ENCODE measurements at places on chromosomes 2 and 18. TPM values are rescaled to one million over a fixed set of nuclear protein-coding genes. Genes with fewer than 3 reads are reported as not detected.

GRCh38 chr2:32627441-32627813 lies 423 bp upstream of the TTC27 start:
- no peak for DNase-seq

GRCh38 chr18:60189856-60190255 lies 182.7 kb downstream of the MC4R start:
- no peak for DNase-seq

- no peak for DNase-seq
These were observed 20.0 kb downstream of the IL1RL2 start for GRCh38 chr2:102206666-102207341.

DNA sequence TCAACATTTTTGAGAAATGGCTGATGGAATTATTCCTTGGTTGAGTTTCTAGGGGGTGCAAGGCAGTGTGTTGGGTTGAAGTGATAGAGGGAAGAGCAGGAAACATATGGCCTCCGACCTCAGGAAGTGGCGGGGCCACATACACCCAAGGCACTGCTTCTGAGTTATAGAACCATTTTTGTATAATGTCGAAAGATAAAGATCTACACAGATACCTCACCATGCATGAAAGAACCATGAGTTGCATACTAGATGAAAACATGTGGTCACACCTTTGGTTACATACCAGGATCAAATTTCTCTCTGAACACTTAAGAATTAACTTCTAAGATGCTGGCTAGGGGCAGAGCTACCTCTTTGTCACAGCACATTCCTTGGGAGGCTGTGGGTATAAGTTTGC lies 23.2 kb downstream of the LAMA3 start:
- no peak for DNase-seq

GRCh38 chr2:60215386-60215901 lies 338.0 kb downstream of the BCL11A start:
- no peak for DNase-seq

DNA sequence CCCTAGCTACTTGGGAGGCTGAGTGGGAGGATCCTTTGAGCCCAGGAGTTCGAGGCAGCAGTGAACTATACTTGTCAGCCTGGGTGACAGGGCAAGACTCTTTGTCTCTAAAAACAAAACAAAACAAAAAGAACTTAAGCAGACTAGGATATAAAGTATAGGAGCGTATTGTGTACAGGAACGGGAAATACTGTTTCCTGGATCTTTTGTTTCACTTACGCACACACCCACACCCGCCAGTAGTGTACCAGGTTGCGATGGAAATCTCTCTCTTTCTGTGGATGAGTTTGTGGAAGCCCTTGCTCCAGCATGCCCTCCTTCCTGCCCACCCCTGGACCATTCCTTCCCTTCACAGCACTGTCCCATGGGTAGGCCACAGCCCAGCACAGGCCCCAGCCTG lies 136.3 kb downstream of the RPIA start:
- DNase-seq = no peak

DNA sequence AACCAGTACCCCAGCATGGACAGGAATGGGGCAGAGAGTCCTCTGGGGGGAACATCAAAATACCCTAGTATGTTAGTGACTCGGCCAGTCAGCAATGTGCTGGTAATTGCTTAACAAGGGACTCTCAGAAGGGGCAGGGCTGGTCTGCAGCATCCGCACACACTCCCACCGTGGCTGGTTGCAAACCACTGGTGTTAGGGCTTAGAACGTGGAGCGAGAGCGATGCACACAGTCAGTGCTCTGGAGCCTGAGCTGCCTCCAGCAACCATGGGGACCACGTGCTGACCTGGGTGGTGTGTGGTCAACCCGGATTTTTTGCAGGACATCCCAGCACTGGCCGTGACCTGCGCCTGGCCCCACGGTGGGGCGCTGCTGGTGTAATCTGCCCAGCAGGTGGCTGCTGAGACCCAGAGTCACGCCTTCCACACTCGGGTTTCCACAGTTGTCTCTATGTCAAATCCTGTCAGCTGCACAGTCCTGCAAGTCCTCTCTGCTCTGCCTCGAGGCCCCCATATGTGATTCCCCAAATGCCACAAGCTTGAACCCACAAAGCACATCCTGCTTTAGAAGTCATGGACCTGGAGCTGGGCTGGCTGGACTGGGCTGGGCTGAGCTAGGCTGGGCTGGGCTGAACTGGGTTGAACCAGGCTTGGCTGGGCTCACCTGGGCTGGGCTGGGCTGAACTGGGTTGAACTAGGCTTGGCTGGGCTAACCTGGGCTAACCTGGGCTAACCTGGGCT lies 50.6 kb upstream of the GPC1 start:
- no peak for DNase-seq

DNA sequence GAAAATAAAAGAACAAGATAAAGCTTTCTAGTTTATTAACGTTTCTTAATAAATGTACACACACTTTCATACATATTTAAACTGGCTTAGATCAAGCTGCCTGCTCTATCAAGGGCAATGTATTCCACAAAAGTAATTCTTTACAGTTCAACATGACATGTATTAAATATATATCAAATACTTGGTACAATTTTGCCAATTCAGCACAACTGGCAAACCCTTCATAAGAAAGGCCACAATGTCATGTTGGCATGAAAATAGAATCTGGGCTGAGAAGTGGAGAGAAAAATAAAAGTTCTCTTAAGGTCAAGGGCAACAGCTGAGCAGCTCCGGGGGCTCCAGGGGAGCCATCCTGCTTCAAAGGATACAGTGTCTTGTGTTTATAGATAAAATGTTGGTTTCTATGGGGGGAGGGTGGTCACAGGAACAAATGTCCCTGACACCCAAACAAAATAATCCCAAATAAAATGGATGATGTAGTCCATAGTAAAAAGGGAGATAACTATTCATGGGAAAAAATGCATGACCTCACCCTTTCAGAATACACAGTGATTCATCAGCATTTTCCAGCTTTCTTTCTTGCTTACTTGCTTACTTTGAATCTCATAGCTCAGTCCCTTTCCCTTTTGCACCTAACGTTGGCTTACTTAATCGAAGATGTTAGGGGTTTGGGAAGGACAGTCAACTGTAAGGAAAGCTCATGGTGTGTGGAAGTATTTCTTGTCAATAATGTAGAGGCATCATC lies 494.9 kb downstream of the NYAP2 start:
- DNase-seq = no peak

DNA sequence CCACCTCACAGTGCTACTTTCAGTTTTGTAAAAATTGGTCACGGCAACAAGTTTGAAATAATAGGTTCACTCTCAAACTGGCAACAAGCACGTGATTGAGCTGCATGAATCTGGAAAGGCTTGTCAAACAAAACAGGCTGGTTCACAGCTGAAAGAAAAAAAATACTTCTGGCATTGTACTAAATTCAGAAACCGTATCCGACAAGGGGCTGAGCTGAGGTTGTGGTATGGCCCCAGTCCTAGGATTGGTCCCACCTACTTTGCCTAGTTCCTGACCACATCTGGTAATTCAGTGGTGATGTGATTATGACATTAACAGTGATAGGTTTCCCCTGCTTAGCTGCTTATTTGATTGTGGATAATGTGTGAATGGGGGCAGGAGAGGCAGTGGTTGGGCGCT lies 326.5 kb upstream of the THUMPD2 start:
- DNase-seq = no peak

DNA sequence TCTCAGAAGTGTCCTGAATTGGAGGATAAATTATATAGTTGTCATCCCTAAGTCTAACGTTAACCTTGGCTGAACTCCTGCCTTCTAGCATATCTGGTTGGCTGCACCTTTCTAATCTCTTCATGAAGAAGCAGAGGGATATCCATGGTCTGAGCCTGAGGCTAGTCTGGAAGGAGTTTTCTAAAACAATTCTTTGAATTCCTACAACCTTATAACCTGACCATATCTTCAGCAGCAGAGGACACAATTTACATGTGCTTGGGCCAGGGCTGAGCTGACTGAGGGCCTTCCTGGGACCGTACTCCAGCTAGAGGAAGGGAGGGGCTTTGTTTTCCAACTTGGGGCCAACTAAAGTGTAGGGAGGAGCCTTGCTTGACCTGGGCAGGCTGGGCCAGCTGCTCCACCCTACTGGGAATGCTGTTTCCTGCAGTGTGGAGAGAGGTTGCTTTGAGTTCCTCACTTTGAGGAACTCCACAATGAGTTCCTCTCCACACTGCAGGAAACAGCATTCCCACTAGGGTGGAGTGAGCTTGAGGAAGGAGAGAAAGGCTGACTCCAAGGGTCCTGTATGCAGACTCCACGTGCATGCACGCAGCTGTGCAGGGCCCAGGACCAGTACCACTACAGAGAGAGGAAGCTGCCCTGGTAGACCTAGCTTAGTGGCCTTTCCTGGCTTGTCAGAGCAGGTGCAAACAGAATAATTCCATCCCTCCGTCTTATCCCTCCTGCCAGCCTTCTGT lies 19.6 kb downstream of the CEP68 start:
- DNase-seq = no peak

DNA sequence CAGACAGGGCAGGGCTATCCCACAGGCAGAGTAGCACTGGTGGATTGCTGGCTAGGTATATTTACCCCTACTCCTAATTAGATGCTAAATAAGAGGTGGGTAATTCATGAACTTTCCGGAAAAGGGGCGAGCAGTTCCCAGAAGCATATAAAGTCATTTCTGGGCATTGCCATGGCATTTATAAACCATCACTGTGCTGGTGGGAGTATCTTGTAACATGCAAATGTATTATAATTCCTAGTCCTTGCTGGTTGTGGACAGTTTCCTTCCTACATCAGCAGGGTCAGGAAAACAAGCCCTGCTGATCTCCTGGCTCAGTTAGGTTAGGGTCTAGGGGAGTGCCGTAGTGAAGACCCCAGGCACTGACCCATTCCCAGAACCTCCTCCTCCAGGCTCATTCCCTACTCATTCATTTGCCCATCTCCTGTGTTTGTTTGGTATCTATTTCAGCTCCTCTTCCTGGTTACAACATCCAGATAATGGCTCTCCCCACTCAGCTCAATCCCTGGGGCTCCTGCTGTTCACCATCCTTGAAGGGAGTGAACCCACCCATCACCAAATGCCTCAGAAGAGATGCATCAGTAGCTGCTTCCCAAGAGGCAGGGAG lies 282.7 kb downstream of the SRBD1 start:
- DNase-seq = no peak

Gene DAPL1
- polyA plus RNA-seq = not detected

Gene OST4
- polyA plus RNA-seq = 257 TPM

Gene SLC4A5
- polyA plus RNA-seq = 3.3 TPM

Gene IL36RN
- not detected for polyA plus RNA-seq

Gene PCBP1
- polyA plus RNA-seq = 155 TPM

Measured in B cell (primary cell).